ENCODE measurements at places on chromosomes 13 and 19.

- peak; percentile 63 for DNase-seq
Observed at GRCh38 chr19:47124937-47125668, 5.5 kb upstream of the SAE1 start.

DNA sequence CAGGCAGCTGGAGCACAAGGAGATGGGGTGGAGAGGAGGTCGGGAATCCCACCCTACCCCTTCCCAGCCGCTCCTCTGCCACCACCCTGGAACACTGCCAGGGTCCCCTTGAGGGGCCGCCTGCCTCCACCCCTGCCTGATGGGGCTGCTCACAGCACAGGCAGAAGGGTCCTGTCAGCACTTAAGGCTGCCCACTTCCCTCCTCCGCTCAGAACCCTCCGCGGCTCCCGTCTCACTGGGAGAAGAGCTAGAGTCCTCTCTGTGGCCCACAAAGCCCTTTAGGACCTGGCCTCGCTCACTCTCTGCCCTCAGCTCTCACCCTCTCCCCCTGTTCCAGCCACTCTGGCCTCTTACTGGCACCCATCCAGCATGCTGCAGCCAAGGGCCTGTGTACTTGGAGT lies 3.4 kb upstream of the POLD1 start:
- no peak for DNase-seq

DNA sequence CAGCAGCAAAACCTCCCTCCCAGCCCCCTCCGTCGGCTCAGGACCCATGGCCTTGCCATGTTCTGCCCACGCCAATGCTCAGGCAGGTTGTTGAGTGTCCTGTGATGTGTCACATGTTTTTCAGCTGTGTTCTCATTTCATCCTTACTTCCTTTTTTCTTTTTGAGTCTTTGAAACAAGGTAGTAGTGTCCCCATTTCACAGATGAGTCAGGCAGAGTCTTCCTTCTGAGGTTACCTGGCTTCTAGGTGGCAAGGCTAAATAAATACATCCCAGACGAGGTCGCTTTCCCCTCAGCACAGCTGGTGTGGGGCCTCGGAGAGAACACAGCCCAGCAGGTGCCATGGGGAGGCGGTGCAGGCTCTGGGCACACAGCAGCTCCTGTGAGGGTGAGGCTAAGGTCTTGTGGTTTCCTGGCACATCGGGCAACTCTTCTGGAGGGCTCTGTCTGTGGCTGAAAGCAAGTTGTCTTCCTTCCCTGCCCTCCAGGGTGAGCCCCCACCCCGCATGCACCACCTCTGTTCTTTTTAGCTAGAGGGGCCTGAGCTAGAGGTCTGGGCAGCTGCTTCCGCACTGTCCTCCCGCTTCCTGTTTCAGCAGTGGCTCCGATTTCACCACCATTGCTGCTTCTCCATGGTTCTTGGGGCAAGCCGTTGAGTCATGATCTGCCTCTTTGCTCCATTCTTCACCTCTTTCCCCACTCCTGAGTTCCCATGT lies 15.1 kb downstream of the PRAM1 start:
- DNase-seq: peak; percentile 46

GRCh38 chr13:96020155-96020575 lies 33.0 kb downstream of the UGGT2 start:
- DNase-seq: peak; percentile 41

DNA sequence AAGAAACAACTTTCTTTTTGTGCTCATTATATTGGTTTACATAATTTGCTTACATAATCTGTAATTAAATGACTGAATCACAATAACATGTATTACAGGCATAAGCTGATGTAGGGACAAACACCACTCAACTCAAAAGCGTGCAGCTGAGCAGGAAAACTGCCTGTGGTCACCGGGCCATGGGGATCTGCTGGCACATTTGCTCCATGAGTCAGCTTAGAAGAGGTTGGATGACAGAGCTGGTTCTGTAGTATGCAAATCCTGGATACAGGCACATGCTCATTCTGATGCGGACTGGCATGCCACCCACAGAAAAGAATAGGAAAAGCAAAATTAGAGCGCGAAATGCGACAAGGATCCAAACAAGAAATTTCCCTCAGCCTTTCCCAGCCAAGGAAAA lies 128.6 kb downstream of the USP12 start:
- DNase-seq: no peak

DNA sequence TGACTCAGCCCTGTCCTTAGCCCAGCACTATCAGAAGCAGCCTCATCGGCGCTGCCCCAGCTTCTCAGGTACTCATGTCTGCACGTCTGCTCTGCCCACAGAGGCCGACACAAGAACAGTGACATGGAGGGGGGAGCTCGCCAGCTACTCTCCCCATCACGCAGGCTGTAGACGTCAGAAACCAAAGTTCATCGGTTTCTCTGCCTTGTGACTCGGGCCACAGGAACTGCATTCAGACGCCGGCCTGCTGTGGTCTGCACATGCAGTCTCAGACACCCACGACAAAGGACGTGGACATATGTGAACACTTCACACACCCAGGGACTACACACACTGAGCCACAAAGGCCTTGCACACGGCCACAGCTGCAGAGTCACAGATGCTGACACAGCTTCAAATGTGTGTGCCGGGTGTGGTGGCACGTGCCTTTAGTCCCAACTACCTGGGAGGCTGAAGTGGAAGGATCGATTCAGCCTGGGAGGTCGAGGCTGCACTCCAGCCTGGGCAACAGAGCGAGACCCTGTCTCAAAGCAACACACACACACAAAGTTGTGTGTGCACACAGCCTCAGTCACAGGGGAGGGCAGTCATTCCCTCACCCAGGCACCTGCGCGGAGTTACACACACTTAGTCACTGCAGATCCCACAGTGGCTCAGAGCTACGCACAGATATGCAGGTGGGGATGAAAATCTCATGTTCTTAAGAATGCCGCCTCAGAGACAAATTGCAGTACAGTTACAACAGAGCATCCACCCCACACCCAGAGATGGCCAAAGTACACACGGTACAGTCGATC lies 4.9 kb upstream of the ZFP36 start:
- peak; percentile 67 for DNase-seq

DNA sequence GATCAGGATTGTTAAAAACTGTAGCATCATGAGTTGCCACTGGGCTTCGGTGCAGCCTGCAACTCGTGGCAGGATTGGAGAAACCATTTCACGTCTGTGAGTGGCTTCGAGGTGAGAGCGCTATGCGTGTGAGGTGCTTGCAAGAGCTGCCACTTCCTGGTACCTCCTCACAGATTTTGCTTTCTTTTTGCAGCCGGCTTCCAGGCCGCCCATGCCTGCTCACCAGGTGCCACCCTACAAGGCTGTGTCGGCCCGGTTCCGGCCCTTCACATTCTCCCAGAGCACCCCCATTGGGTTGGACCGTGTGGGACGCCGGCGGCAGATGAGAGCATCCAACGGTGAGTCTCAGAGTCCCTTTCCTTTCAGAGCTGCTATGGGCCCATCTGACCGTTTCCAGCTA lies 57.9 kb upstream of the C1QTNF9 start:
- no peak for DNase-seq

- no peak for DNase-seq
Observed at GRCh38 chr19:45355402-45355801, 14.9 kb downstream of the KLC3 start.

- no peak for DNase-seq
Observed at GRCh38 chr13:59566561-59566960, 597.2 kb downstream of the DIAPH3 start.

DNA sequence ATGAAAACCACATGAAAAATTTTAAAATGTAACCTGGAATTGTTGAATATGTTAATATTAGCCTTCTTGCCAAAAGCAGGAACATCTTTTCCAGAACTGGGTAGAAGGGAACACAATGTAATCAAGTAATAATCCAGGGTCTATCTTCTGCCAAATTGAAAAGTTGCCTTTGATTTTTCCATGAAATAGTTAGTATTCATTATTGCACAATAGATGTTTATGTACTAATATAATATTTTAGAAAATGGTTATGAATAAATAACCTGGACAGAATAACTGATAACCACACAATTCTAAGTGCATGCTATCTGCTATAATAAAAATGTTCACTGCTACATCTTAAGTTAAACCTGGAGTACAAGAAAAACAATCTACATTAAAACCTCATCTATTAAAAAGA lies 802.3 kb downstream of the LIG4 start:
- DNase-seq: no peak

GRCh38 chr13:41459432-41460073 lies 2.2 kb downstream of the RGCC start:
- peak; percentile 4 for DNase-seq

DNA sequence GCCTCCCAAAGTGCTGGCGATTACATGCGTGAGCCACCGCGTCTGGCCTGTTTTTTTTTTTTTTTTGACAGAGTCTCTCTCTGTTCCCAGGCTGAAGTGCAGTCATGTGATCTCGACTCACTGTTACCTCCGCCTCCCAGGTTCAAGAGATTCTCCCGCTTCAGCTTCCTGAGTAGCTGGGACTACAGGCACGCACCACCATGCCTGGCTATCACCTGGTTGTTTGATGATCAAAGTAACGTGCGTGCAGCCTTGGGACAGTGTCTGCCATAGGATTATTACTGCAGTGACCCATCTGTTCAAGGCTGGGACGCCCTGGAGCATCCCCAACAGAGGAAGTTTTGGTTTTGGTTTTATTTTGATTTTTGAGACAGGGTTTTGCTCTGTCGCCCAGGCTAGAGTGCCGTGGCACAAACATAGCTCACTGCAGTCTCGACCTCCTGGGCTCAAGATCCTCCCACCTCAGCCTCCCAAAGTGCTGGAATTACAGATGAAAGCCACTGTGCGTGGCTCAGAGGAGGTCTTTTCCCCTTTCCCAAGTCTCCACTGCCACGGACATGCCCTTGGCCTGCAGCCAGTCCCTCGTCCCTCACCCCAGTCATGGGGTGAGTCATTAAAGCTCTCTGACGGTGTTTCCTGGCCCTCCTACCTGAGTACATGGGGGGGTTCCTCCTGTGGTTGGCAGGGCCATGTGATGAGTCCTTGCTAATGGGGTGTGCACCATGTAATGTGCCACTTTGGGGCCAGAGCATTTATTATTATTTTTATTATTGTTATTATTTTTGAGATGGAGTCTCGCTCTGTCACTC lies 65.6 kb downstream of the IER2 start:
- no peak for DNase-seq

DNA sequence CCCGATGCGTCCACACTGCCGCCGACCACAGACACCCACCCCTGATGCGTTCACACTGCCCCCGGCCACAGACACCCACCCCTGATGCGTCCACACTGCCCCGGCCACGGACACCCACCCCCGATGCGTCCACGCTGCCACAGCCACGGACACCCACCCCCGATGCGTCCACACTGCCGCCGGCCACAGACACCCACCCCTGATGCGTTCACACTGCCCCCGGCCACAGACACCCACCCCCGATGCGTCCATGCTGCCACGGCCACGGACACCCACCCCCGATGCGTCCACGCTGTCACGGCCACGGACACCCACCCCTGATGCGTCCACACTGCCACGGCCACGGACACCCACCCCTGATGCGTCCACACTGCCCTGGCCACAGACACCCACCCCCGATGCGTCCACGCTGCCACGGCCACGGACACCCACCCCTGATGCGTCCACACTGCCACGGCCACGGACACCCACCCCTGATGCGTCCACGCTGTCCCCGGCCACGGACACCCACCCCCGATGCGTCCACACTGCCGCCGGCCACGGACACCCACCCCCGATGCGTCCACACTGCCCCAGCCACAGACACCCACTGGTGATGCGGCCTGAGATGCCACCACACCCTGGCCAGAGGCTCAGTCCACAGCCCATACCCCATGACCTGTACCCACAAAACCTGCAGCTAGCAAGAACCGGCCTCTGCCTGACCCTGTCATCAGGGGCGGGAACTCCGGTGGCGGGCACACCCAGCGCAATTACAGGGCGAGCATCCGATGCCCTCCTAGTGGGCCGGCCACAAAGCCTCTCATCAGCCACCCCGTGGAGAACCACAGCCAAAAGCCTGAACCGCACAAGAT lies 28.4 kb downstream of the RASA3 start:
- DNase-seq: no peak

GRCh38 chr13:34161931-34162543 lies 344.1 kb downstream of the RFC3 start:
- DNase-seq: no peak

DNA sequence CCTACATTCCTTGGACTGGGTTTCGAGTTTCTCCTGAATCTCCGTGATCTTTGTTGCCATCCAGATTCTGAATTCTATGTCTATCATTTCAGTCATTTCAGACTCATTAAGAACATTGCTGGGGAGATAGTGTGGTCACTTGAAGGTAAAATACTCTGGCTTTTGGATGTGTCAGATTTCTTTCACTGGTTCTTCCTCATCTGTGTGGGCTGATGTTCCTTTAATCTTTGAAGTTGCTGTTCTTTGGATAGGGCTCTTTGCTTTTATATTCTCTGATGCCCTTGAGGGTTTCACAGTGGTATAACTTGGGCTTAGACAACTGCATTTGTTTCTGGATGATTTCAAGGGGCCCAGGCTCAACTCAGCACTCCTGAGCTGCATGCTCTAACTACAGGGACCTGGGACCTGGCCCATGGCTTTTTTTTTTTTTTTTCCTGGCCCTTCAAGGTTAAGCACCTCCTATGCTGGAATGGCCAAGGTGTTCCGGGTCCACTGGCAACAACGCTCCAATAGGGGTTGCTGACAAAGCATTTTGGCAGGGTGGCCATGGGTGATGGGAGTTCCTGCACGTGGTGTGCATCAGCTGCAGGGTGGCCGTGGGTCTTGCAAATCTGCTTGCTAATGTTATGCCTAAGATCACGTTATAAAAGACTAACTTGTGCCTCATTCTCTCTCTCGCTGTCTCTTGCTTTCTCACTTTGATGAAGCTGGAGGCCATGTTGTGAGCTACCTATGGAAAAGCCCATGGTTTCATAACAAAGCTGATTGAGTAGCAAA lies 5.9 kb upstream of the SIGLEC7 start:
- no peak for DNase-seq

DNA sequence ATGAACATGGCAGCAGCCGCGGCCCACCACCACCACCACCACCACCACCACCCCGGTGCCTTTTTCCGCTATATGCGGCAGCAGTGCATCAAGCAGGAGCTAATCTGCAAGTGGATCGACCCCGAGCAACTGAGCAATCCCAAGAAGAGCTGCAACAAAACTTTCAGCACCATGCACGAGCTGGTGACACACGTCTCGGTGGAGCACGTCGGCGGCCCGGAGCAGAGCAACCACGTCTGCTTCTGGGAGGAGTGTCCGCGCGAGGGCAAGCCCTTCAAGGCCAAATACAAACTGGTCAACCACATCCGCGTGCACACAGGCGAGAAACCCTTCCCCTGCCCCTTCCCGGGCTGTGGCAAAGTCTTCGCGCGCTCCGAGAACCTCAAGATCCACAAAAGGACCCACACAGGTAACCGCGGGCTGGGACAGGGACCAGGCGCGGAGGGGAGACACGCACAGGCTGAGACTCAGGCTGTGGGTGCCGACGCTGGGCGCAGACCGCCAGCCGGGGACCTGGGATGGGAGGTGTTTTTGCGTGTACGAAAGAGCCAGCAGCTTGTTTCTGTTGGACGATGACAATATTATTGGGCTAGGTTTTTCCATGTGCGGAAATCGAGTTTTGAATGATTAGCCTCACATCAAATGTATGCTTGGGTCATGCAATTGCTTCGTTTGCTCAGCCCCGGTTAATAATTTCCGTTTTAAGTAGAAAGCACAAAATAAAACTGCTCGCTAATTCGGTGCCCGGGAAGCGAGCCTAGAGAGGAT lies 1.3 kb downstream of the ZIC2 start:
- DNase-seq: no peak
